Small intestine (tissue), 16 donors: ENCODE measurements at places on chromosomes 12 and 14.

- DNase-seq = no peak
Observed at GRCh38 chr12:113162102-113163029, 12.8 kb downstream of the CFAP73 start.

DNA sequence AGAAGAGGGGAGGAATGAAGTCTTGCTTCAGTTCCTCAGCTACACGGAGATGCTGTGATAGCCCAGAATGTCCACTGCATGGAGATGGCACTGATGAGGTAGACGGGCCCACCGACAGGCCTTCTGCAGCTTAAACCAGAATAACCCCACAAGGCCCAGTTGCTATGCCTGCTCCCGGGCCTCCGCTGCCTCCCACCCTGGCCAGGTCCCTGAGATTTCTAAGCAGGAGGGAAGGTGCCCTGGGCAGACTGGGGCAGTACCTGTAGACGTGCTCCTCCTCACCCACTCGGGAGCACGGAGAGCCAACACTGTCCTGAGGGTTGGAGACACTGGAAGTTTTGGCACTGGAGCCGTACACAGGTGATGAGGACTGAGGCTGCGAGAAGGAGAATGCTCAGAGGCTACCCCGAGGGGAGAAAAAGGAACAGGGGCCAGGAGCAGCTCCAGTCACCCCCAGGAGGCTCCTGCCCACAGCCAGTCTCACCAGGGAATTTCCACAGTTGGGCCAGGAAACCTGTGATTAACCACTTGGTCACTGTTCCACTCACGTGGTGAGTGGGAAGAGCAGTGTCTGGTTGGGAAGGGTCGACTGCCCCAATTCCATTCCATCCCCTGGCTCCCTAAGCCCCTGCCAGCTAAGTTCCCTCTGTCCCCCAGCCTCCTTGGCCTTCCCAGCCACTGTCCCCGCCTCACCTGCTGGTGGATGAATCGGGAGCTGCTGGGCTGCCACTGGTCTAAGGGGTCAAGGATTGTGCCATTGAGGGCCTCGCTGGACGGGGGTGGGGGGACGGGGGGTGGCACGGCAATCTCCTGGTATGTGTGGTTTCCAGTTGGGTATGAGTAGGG lies 22.8 kb upstream of the RPLP0 start:
- no peak for DNase-seq

DNA sequence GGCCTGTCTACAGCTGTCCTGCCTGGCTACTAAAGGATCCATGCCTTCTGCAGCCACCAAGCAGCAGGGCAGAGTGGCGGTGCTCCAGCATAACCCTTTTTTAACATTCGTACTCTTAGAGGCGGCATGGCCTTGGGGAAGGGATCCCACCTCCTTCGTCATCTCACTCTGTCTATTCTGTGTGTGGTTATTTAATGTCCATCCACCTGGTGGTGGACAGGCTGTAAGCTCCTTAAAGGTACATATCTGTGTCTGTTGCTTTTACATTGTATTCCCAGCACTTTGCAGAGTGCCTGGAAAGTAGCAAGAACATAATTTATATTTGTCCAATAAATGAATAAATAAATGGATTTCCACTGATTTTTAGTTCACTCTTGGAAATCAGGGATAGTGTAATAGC lies 15.7 kb upstream of the ACOT1 start:
- DNase-seq = peak; percentile 0

GRCh38 chr12:92574051-92574783 lies 128.6 kb upstream of the PLEKHG7 start:
- peak; percentile 35 for DNase-seq

DNA sequence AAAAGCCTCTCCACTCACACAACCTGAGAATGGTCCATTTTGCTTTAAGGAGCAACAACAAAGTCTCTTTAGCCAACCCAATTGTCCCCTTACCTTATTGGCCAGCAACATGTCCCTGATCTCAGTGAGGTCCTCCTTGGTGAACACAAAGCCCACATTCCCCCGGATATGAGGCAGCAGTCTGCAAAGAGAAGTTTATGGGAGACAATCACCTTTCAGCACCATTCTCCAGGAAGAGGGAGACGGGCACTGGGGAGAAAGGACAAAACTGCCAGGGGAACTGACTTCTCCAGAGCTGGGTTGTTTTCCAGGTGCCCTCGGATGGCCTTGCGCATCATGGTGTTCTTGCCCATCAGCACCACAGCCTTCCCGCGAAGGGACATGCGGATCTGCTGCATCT lies 1.9 kb downstream of the RPLP0 start:
- DNase-seq = no peak
